ENCODE measurements at places on chromosomes 3 and 15.
A peak's percentile ranks its signal among the peaks of the same experiment; 100 is the strongest.

DNA sequence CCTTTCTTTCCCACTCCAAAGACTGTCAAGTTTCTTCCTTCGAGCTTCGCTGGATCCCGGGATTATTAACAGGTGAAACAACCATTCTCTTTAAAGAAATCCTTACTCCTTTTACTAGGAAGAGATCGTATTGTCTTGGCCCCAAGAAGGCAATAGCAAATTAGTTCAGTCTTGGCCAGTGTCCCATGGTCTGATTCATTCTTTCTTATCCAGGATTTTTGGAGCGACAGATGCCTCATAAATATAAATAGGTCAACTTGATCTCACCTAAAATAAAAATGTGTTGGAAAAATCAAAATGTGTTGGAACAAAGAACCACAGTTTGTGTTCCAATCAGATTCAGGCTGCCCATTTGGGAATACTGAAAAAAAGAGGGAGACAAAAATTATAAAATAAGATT lies 140.1 kb upstream of the TMEM108 start:
- no peak for DNase-seq

- DNase-seq = no peak
Observed at GRCh38 chr3:56124546-56124945, 343.7 kb downstream of the ERC2 start.

GRCh38 chr3:74345701-74346100 lies 268.8 kb downstream of the CNTN3 start:
- DNase-seq = no peak

GRCh38 chr3:98884675-98885371 lies 16.7 kb downstream of the DCBLD2 start:
- DNase-seq = no peak

DNA sequence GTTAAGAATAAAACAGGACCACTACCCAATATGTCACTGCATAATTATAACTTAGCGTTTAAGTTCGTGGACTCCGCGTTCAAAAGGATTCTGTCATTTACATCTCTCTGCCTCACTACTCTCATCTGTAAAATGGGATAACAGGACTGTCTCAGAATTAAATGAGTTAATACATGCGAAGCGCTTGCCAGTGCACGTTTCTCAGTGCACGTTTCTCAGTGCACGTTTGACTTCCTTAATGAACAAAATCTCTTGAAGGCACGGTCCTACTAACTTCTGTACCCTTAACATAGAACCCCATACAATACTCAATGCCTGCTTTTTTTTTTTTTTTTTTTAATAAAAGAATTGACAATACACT lies 499 bp downstream of the RABL3 start:
- DNase-seq = no peak

DNA sequence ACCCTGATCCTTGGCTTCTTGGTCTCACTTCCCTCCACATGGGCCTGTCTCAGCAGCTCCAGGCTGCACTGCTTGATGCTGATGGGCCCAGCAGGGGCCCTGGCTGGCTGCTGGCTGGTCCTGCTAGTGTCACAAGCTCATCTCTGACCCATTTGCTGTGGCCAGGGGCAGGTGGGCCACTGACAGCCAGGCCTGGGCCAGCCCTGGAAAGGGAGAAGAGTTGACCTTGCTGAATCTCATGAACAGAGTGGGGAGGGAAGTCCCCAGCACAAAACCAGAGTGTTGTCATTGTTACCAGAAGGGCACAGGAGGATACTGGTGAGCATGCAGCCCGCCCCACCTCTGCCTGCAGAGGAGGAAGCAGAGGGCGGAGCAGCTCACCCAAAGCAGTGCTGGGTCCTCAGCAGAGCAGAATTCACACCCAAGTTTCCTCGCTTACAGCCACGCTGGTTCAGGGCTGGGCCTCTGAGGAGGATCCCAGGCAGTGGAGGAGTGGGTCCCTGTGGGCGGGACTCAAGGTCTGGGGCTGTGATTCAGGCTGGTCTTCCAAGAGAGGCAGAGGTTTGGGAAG lies 7.6 kb upstream of the KLF15 start:
- no peak for DNase-seq

DNA sequence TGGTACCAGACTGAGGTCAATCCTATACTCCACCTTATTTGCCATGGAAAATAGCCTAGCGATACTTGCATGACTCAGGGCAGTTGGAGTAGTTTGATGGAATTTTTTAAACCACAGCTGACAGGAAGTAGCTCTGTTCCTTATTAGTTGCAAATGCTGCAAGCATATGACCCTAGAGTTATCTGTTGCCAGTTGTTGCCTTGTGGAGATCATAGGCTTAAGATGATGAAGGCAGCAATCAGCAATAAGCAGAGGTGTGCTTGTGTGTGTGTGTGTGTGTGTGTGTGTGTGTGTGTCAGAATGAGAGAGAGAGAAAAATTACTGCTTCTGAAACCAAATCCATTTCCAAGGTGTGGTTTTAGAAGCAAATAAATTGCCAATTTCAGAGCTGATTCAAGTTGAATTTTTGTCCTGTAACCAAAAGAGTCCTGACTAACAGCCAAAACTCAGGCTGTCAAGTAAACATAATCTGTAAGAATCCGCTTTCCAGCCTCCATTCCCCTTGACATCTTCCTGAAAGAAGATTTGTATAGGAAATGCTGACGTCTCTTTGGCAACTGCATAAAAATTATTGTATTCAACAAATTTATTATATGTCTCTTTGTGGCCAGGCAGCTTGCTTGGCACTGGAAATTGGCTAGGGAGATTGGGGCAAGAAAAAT lies 141.2 kb downstream of the SERPINI1 start:
- peak; percentile 7 for DNase-seq

DNA sequence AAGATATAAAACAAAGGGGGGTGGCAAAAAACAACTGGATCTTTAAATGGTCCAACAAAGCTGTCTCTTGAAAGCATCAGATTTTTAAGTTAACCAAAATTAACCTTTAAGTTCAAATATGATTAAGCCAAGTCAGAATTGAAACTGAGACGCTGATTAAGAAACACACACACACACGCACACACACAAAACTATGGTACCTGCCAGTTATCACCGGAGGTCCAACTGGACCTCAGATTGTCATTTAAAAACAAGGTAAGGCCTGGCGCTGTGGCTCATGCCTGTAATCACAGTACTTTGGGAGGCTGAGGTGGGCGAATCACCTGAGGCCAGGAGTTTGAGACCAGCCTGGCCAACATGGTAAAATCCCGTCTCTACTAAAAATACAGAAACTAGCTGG lies 10.4 kb downstream of the ARF4 start:
- DNase-seq = no peak

DNA sequence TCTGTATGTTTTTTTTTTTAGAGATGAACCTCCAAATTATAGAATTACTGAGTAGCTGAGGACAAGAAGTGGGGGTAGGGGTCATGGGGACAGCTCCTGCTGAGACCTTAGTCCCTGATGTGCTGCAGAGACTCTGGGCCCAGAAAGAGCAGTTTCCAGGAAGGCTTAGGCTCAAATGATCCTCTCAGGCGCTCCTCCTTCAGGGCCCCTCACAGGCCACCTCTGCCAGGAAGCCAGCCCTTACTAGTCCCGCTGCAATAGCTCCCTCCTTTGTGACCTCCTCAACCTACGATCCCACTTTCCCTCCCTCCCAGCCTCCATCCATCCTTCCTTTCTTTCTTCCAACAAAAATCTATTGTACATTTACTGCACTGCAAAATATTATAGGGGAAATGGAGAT lies 24.6 kb downstream of the SLC28A1 start:
- no peak for DNase-seq

DNA sequence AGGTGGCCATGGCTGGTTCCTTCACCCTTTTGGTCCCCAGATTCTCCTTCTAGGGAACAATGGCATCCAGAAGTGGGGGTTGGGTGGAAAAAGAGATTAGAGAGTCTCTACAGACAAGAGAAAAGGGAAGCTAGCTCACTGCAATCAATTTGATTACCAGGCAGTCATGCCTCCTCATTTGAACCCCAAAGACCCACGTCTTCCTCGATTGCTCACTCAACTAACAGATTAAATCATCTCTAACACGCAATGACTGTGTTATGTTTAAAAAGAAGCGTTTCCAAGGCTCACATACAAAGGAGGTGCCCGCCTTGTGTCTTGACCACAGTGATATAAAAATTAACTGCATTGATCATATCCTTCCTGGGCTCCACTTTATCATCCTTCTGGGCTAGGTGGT lies 57.6 kb downstream of the BHLHE40 start:
- DNase-seq = no peak
